ENCODE measurements at places on chromosomes 12 and 14.

DNA sequence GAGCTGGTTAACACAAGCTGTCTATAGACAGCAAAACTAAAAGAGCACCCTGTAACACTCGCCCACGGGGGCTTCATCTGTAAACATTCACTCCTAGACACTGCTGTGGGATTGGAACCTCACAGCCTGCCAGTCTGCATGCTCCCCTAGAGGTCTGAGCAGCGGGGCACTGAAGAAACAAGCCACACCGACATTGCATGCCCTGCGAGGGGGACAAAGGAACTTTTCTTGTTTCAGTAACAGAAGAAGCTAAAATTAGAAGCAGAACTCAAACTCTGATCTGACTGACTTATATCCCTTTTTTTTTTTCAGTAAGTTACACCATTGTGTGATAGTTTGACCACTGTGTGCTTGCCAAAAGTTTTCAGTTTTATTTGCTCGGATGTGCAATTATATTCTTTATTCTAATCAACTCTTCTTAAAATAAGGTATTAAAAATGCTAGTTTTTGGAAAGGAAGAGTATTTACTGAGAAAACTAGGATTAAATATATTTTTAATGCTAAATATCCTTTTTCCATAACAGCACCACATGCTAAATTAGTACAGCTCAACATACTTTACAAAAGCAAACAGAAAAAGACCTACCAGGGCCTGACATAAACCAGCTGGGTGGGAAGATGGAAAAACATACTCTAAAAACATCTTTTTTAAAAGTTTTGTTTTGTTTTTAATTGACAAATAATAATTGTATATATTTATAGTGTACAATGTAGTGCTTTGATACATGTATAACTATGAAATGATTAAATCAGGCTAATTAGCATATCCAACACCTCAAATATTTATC is 100.2 kb downstream of the EPS8 start:
- DNase-seq: no peak

- DNase-seq: peak; percentile 48
Observed at GRCh38 chr14:101665478-101666078, 95.9 kb upstream of the PPP2R5C start.

DNA sequence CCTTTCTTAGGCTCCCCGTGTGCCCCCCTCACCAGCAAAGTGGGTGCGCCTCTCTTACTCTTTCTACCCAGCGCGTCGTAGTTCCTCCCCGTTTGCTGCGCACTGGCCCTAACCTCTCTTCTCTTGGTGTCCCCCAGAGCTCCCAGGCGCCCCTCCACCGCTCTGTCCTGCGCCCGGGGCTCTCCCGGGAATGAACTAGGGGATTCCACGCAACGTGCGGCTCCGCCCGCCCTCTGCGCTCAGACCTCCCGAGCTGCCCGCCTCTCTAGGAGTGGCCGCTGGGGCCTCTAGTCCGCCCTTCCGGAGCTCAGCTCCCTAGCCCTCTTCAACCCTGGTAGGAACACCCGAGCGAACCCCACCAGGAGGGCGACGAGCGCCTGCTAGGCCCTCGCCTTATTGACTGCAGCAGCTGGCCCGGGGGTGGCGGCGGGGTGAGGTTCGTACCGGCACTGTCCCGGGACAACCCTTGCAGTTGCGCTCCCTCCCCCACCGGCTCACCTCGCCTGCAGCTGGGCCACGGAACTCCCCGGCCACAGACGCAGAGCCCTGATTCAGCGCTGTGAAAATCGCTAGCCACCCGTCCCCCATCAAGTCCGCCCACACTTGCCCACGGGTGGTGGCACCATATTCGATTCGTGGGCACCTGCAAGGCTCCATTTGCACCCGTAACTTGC is 1.3 kb downstream of the TMEM233 start:
- DNase-seq: no peak

DNA sequence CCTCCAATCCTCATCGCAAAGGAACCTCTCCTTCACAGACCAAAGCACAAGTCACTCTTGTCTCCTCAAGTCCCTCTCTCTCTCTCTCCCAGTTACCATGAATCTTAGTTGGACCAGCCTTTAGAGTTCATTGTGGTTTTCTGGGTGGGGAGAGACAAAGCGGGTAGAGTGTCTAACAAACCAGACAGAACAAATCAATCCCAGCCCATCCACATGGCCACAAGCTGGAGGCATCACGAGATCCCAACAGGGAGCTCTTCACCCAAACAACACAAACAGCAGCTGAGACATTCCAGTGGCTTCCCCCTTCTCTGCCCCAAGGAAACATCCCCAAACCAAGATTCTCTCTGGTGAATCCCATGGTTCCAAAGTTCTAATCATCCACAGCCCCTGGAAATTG is 22.4 kb downstream of the ACTN1 start:
- DNase-seq: no peak

GRCh38 chr12:47411966-47412365 is 293.9 kb downstream of the RPAP3 start:
- no peak for DNase-seq

DNA sequence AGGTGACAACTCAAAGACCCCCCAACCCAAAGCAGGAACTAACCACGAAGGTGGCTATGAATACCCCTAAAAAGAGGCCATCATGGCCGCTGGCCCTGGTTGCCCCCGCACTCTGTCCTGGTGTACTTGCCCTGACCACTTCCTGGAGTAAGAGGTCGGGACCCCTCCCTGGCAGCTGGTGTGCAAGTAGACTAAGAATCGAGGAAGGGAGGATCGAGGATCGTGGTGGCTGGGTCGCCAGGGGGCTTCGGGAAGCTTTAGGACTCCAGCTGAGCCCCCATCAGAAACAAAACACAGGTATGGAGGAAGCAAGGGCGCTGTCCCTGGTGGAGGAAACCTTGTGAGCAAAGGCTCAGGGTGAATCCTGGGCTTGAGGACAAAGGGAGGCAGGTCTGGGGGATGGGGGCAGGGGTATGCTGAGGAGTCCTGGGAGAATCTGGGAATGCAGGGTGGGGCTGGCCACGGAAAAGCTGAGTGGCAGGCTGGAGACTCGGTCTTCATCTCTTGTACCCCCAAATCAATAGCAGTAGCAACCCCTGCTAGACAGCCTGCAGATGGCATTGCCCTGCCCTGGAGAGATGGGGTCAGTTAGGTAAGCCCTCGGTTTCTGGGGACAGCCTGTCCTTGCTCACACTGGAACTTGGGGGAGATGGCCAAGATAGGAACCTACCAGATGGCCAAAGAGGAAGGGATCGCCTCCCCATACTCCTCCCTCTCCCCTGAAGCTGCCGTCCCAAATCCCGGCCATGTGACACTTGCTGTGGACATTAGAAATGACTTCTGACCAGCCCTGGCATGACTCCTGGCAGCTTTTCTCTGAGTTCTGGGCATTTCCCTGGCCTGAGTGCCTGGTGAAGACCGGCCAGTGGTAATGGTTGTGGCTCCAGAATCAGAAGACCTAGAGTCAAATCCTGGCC is 45.3 kb upstream of the ESRRB start:
- no peak for DNase-seq

DNA sequence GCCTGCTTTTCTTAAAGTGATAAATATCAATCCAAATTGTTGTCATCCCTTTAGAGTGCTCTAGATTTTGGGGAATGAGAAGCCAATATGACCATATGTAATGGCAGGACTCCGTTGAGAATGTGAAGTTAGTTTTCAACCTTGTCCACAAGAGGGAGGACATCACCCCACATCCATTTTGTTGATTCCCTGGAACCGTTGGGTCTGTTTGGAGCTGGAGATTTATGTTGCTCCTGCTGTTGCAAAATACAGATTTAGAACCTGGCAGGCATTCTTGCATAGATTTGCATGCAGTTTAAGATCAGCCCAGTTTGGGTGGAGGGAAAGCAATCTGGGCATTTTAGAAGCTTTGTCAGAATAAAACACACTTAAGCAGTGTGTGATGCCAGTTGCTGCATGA is 620.1 kb downstream of the NRXN3 start:
- no peak for DNase-seq

- DNase-seq: no peak
Observed at GRCh38 chr12:95944108-95944704, 1.1 kb downstream of the AMDHD1 start.

- DNase-seq: no peak
Observed at GRCh38 chr12:32309811-32310736, 89.3 kb upstream of the FGD4 start.

GRCh38 chr14:52923902-52924575 is 26.8 kb downstream of the FERMT2 start:
- no peak for DNase-seq

- no peak for DNase-seq
Observed at GRCh38 chr14:70239802-70240201, 51.1 kb upstream of the SLC8A3 start.

- DNase-seq: no peak
Observed at GRCh38 chr12:14410841-14411569, 45.5 kb downstream of the ATF7IP start.

DNA sequence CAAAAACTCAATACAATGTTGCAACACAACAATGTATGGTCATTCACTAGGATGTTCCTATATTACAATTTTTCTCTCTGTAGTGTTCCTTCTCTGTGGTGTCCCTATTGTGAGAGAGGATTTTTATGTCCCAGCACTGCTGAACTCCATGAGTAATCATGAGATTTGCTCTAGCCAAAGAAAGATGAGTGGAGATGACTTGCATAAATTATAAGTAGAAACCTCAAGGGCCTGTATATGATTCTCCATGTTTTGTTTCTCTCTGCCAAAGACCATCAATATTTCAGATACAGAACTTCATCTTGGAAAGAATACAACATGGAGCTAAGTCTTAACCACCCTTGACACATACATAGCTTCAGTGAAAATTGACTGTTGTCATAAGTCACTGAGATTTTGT is 579.1 kb downstream of the TMTC2 start:
- no peak for DNase-seq

DNA sequence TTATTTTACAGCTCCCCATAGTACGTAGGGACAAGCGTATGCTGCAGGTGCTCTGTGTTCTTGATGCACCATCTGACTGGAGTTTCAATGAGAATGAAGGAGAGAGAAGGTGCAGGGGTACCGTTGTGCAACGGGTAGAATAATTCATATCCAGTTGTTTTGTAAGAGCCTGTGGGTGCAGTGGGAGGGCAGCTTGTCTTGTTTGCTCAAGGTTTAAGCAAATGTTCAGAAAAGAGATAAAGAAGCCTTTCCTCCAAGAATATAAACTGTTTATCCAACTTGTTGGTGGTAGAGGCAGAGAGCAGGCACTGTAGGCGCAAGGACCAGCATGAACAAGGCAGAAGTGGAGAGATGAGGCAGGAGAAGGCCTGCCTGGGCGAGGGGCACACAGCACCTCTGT is 64.2 kb downstream of the ADCK1 start:
- DNase-seq: no peak
